Activated CD8-positive, alpha-beta T cell treated with anti-CD3 and anti-CD28 coated beads, Interleukin-2, amount 10 ng/mL, durations not matched to agents 7 days and 5 days (primary cell): ENCODE measurements at places on chromosomes 7 and 10. TPM values are rescaled to one million over a fixed set of nuclear protein-coding genes. Genes with fewer than 3 reads are reported as not detected.

The CDHR1 gene
- total RNA-seq: 0.26 TPM

The SEMA3D gene
- not detected for total RNA-seq

DNA sequence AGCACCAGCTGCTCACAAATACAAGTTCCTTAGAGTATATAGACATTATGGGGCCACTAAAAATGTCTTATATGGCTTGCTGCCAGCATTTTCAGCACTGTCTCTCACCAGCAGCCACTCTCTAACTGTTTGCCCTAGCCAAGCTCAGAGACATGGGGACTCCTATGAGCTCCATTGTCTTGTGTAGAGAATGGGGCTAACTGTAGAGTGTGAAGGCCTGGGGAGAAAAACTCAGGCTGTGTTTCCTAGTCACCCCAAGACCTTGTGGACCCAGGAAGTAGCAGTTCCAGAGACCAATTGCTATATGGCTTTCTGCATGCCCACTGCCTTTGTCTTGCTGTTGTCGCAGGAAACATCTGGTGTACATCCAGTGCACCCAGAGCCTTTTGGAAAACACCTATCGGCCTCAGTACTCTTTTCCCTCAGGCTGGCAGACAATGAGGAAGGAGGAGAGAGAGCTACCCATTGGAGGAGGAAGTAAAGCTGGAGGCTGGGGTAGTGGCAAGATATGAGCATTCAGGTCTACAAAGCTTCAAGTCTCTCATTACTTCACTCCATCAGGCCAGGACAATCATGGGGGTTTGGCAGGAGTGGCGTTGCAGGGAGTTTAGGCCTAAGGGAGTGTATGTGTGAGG lies 28.4 kb downstream of the ENTPD1 start:
- DNase-seq: no peak

DNA sequence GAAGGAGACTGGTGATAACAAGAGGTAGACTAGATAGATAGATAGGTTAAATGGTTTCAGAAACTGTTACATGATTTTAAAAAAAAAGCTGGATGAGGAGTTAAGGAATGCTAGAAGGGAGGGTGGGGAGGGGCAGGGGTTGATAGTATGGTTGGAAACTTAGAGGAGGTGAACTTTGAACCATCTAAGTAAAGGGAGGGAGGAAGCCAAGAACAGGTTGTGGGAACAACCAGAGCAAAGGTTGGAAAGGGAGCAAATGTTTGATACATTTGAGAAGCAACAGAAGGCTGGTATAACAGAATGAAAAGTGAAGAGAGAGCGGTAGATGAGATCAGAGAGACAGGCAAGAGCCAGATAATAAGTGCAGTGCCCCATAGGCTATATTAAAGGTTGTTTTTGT lies 224.8 kb downstream of the FOXP2 start:
- no peak for DNase-seq
